ENCODE measurements at places on chromosomes 16 and 17.

DNA sequence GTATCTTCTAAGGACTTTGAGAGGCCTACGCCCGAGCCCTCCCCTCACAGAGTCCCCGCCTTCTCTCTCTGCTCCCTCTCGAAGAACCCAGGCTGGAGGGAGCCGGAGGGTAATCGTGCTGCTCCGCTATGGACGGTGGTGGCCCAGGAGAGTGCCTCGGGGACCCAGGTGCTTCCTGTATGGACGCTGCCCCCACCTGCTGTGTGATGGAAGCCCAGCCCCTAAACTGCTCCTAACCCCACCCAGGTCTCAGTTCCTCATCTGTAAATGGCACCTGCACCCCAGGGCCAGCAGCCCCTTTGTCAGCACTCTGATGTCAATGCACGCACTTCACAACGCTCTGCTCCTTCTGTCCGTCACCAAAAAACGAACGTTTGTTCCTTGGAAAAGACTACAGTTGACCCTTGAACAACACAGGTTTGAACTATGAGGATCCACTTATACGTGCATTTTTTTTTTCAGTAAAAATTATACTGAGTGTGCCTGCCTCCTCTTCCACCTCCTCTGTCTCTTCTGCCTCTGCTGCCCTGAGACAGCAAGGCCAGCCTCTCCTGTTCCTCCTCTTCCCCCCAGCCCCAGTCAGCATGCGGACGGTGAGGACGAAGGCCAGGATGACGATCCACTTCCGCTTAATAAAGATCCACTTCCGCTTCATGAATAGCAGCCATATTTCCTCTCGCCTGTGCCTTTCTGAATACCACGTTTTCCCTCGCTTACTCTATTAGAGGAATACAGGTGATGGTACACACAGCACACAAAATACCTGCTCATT lies 118.3 kb downstream of the BANP start:
- no peak for DNase-seq

- no peak for DNase-seq
These were observed 29.7 kb upstream of the WSB1 start for GRCh38 chr17:27264068-27264812.

DNA sequence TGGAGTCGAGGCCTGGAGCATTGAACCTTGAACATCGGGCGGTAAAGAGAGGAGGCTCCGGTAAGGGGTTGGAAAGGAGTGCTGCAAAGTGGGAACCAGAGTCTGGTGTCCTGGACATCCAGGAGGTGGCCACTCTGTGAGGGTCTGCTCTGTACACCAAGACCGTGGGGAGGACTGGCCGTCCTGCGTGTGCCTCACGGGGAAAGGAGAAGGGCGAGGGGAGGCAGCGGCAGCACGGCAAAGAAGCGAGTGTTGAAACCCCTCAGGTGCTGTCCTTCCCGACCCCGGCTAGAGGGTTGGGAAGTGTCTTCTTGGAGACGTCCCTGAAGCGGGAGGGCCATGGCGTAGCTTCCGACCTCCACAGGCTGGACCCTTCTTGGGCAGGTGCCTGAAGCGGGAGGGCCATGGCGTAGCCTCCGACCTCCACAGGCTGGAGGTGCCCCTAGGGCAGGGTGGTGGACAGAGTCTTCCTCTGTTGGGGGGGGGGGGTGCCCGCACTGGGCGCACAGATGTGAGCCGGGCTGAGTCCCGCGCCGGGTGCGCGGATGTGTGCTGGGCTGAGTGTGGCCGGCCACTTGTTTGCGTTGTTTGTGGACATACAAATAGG lies 42.0 kb downstream of the FOXK2 start:
- no peak for DNase-seq

GRCh38 chr16:4338125-4338582 lies 13.0 kb downstream of the PAM16 start:
- DNase-seq, result no peak

GRCh38 chr16:84532291-84532724 lies 27.8 kb upstream of the MEAK7 start:
- DNase-seq, result no peak

DNA sequence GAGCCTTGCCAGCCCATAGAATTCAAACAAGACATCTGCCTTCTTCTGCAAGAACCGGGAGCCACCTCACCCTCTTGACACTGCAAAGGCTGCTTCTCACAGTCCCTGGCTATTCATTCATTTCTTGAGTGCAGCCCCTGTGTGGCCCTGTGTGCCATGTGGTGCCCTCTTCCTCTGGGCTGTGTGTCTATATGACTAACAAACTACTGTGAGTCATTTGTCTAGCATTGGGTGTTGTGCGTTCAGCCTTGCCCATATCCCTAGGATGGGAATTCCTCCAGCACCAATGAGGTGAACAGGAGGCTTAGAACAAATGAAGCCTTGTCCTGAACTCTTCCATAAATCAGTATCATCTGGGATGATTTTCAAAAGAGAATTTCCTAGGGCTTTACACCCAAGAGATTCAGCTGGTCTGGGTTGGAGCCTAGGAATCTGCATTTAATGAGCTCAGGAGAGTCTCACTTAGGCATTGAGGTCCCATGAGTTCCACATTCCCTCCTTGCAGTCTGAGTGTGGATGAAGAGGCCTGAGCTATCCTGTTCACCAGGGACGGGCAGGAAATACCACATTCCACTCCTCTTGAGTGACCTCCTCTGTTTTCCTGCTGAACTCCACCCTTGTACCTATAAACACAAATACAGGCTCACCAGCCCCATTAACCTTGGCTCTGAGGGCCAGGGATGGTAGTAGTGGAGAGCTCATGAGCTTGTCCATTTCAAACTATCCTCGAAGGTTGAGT lies 308.7 kb upstream of the N4BP1 start:
- no peak for DNase-seq

GRCh38 chr17:35170968-35171771 lies 23.0 kb downstream of the SLC35G3 start:
- DNase-seq, result no peak

GRCh38 chr17:74513987-74514631 lies 17.2 kb downstream of the CD300LB start:
- peak; percentile 7 for DNase-seq

GRCh38 chr16:53626811-53627210 lies 76.8 kb downstream of the RPGRIP1L start:
- DNase-seq, result no peak

Data from stimulated activated CD4-positive, alpha-beta T cell treated with anti-CD3 and anti-CD28 coated beads, Interleukin-4, amount 100 ng/mL, for 4 hours (primary cell).